Choroid plexus epithelial cell (primary cell): ENCODE measurements at places on chromosomes 12 and 14.

DNA sequence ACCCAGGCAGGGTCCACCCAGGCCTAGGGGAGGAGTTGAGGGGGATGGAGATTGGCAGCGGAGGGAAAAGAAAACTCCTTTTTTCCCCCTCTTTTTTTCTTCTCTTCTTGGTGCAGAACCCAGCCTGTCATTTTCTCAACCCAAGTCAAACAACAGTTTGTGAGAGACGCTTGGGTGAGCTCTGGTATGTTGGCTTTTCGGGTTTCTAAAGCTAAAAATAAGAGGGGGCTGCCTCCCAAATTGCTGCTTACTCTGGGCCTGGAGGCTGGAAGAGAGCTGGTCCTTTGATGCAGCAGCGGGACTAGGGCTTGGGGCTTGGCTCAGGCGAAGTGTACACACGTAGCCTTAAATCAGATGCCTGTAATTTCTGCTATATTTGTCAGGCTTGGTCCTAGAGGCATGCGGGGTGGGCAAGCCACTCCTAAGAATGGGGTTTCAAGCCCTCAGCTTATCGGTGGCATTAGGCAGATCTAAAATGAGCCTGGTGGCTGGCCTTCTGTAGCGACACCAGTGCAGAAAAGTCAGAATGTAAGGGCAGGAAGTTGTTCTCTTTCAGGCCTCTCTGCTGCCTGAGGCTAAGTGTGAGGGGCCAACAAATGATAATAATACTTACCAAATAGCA is 816 bp upstream of the SLC8A3 start:
- no peak for DNase-seq

DNA sequence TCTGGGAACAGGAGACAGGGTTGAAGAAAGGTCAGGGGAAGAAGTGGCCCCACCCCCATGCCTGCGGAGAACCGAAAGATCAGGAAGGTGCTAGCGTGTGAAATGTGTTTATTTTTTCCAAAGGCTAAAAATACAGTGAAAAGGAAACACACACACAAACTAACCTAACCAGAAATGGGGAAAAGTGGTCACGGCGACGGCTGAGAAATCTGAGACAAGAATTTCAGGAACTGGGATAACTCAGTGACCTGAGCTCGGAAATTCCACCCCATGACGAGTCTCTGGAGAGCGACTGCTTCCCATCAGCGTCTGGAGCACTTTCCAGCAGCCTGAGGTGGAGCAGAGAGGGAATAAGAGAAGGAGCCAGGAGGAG is 16.6 kb upstream of the RND1 start:
- DNase-seq, result peak; percentile 39

- DNase-seq, result no peak
Observed at GRCh38 chr14:60274448-60274847, 25.4 kb downstream of the PPM1A start.

- DNase-seq, result peak; percentile 19
Observed at GRCh38 chr14:83744891-83745290, 1785.1 kb upstream of the FLRT2 start.

GRCh38 chr12:45705404-45705803 is 24.1 kb upstream of the ARID2 start:
- DNase-seq, result no peak

DNA sequence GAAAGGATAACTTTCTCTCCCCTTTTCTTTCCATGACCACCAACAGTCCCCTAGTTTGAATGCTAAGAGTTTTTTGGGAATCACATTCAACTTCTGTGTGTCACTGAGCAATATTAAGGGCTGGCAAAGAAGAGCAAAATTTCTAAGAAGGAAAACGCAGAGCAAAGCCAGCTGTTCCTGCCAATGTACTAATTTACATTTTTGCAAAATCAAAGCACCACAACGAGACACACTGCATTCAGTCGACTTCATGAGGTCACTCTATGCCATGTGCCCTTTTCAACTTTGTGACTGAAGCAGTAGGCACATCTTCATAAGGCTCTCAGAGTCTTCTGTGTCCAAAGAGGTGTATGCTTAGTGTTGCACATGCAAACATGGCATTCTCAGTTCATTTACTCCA is 66.4 kb downstream of the PTPRR start:
- no peak for DNase-seq
